Retinal pigment epithelial cell (primary cell): ENCODE measurements at places on chromosomes 11 and 22.
A peak's percentile ranks its signal among the peaks of the same experiment; 100 is the strongest.

- DNase-seq: no peak
These were observed 16.6 kb downstream of the CNTF start for GRCh38 chr11:58639103-58639502.

DNA sequence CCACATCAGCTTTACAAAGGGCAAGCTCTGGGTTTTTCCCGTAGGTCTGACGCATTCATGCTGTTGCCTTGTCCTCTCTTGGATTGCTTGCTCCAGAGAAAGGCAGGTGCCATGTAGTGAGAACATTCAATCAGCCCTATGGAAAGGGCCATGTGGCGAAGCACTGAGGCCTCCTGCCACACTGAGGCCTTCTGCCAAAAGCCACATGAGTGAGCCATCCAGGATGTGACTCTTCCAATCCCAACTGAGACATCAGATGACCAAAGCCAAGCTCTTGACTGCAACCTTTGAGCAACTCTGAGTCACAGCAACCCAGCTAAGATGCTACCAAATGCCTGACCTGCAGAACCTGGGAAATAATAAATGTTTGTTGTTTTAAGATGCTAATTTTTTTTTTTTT lies 9.0 kb upstream of the PANX3 start:
- no peak for DNase-seq

DNA sequence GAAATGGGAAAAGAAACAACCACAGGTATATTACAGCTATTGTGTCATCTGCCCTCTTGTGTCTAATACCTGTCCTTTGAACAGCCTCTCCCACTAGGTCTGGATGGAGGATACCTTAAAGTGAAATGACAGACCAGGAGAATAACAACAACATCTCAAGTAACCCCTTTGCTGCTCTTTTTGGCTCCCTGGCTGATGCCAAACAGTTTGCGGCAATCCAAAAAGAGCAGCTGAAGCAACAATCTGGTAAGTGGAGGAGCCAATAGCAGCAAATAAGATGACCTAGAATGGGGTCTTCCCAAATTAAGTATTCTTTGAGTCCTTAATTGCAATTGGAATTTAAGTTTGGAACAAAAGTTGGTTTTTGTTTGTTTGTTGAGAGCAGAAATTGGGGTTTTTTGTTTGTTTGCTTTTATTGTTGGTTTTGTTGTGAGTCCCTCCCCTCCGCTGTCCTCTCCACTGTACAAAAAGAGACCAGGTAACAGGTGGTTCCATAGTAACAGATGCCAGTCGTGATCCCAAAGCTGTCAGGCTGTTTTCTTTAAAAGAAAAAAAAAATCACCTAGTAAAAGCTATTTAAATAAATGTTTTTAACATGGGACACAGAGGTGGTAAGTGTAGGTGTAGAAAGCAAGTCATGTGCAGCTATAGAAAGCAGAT lies 5.7 kb downstream of the UBE4A start:
- DNase-seq: no peak

GRCh38 chr22:37244114-37244921 lies at the start of gene RAC2:
RAC2 (minus strand) TSS chr22:37244269; CDS start chr22:37244148, 121 bp downstream.
- DNase-seq: no peak

GRCh38 chr11:119352857-119353260 lies 6.4 kb upstream of the MFRP start:
- DNase-seq: peak; percentile 95

GRCh38 chr11:111631024-111631665 lies 28.9 kb downstream of the SIK2 start:
- no peak for DNase-seq

- DNase-seq: peak; percentile 34
These were observed 34.6 kb upstream of the CEP126 start for GRCh38 chr11:101880222-101880621.

- no peak for DNase-seq
These were observed 333 bp upstream of the CD3E start for GRCh38 chr11:118304227-118304567.

DNA sequence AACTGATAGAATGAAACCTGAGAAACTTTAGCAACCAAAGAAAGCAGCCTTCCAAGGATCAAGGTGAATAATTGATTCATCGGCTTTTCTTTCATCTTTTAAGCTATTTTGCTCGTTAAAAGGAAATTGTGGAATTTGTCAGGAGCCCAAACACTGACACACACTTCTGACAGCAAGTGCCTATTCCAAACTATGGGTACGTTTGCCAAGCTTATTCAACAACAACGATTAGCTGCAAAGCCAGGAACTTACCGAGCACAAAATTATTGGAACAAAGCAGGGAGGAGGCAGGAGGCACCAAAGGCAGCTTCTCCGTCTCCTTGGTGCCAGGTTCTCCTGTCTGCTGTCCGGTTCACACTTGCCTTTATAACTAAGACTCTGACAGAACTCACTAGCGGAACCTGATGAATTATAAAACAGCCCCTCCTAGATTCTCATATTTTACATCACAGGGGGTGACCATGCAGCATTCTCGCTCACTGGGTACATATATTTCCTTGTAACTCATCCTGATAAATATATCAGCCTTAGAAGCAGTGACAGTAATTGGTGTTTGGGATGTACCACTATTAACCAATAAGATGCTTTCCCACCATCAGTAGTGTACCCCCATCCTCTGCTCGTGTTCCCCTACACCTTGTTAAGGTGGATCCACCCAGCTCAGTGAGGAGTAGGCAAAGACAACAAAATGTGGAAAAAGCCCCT lies 395.9 kb upstream of the CCDC90B start:
- no peak for DNase-seq
